ENCODE measurements at places on chromosomes 3 and 15. TPM values are rescaled to one million over a fixed set of nuclear protein-coding genes. Genes with fewer than 3 reads are reported as not detected.

DNA sequence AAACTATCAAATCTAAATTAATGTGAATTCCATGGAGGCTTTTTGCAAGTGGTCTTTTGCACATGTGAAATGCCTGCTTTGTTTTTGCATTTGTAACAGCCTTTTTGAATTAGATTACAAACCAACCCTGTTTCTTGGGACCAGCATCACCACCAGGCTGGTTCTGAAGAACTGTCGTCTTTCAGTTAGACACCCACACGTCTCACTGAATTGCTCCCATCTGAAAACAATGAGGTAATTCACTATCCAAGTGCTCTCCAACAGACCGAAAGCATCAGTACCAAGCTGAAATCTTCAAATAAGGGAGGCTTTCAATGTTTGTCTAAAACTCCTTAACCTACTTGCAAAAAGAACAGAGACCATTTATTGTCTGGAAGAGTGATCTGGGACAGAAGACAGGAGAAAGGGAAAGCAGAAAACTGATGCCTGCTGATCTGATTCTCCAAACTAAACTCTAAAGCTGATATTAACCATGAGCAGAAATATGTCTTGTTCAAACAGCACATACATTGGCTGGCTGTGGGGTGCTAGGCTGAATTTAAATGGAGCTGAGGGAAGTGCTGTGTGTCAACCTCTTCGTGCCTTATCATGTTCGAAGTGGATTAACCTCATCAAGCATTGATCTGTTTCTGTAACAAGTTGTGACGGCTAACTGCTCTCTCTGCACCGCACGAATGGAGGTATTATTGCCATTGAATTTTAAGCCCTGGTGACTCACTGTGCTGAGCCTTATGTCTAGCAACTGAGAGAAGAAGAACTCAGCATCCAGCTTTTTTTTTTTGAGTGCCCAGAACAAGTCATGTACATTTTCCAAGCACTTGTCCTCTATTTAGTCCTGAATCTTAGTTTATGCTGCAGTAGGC, 213.7 kb upstream of the P2RY1 start:
- DNase-seq, result no peak

- DNase-seq, result no peak
These were observed 33.0 kb downstream of the BLM start for GRCh38 chr15:90750186-90750585.

GRCh38 chr3:111723293-111724215, 128.4 kb upstream of the ZBED2 start:
- no peak for DNase-seq

GRCh38 chr15:24848050-24848449, 106.7 kb upstream of the SNRPN start:
- no peak for DNase-seq

DNA sequence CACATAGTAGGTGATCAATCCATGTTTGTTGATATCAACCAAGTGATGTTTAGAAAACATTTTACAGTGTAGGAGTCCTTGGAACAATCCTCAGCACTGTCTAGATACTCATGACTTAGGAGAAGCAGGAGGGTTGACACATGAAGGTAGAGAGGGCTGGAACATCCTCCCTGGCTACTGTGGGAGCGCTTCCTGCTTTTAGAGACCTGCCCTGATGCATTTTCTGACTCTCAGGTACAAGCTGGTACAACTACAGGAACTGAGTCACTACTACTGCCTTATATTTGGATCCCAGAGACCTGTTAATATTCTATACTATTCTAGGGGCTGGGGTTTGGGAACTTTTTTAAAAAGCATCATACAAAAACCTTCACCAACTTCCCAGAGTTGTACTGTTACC, 20.1 kb downstream of the GPR156 start:
- DNase-seq, result no peak

DNA sequence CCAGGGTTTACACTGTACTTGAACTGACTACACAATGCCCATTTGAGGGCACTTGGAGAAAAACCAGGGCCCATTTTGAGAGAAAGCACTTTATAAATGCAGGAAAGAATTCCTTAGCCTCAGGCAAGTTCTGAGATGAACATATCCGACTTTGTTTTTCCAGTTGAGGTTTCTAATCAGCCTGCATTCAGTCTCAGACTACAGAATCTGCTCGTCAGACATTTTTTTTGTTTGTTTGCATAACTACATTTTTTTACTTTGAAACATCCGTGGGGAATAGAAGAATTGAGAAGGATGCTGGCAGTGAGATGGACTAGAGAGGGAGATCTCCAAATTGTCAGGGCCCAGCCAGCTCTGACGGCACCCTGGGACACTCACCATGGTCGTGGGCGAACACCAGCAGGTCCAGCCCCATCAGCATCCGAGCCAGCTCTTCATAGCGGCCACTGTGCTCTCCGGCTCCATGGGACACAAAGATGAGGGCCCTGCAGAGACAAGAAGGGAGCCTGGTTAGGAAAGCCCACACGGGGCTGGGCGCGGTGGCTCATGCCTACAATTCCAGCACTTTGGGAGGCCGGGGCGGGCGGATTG, 40.8 kb downstream of the MGLL start:
- DNase-seq, result no peak

- no peak for DNase-seq
These were observed 25.5 kb upstream of the COL6A6 start for GRCh38 chr3:130491431-130491830.

The MAGEL2 gene
- polyA plus RNA-seq, result not detected

The ADGRG7 gene
- polyA plus RNA-seq, result 90.1 TPM

The CSPG5 gene
- not detected for polyA plus RNA-seq

The BRPF1 gene
- 5.1 TPM for polyA plus RNA-seq
